Breast epithelium (tissue), 4 donors: ENCODE measurements at places on chromosomes 7 and 10. TPM values are rescaled to one million over a fixed set of nuclear protein-coding genes. Genes with fewer than 3 reads are reported as not detected.

DNA sequence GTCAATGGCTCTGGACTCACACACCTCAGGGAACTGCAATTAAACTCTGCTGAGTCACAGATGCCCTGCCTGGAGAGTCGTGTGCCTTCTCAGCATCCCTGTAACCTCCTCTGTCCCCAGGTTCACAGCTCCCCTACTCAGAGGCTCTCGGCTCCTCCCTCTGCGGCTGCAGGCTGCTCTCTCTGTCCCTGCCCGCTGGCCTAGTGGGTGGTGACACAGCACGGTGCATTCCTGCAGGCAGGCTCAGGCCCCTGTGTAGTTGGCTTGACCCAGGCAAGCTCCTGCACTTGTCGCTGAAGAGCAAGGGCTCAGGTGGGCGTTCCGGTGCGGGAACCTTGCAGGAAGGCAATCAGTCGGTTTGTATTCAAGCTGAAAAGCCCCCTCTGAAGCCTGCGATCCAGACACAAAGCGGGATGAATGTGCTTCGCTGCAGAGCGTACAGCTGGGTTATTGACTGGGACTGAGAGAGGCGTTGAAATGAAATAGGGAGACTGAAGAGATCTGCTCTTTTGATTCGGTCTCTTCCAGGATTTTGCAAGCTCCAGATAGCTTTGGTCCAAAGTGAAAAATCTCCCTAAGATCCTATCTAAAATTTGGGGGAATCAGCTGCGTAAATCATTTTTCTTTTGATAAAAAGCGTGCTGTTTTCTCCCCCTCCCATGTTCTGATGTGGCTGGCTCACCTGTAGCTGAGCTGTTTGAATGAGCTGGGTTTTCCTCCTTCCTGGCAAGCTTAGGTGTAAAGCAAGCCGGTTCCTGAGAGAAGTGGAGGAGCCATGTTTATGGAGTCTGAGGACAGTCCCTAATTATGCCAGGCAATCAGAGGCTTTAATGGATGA, 208.7 kb upstream of the PHYHIPL start:
- DNase-seq = no peak

Gene PIP
- total RNA-seq = 1.6 TPM

DNA sequence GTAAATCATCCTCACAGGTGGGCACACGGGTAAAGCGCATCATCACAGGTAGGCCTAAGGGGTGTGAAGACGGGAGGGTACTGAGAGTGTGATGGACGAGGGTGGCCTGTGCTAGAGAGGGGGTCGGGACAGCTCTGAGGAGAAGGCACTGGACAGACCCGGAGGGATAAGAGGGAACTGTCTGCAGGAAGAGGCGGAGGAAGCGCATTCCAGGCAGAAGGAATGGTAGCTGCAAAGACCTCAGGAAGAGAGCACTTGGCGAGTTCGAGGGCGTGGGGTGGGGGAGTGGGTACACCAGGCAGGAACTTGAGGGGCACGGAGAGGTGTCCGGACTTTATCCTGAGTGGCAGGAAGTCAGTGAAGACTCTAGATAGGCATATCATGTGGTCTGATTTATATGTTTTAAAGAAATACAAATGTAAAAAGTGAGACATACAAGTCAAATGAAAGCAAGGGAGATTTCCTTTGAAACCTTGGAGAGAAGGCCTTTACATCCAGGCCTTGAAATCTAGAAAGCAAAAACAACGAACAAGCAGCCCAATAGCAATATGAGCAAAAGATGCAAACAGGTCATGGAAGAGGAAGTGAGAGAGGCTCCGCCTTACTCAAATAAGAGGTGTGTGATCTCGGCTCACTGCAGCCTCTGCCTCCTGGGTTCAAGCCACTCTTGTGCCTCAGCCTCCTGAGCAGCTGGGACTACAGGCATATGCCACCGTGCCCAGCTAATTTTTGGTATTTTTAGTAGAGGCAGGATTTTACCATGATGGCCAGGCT, 3.6 kb downstream of the LHPP start:
- DNase-seq = no peak

DNA sequence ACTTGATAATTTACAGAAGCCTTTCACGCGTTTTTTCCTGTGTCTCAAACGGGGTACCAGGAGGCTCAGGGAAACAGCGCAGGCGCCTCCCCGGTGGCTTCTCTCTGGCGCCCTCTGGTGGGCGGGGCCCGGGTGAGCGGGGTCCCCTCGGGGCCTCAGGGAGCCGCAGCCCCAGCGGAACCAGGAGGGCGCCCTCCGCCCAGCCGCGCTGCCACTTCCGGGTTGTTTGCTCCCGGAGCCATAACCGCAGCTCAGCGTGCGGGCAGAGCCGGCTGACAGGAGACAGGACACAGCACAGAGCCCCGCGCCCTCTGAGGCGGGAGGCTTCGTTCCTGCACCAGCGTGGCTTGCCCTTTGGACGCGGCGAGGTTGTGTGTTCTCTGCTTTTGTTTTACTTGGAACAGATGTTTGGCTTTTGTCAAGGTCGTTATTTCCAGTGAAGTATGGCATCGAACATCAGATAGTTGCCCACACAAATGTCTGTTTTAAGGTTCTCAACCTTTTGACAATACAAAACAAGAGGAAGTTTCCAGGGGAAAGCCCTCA, 6.9 kb upstream of the CYP2E1 start:
- peak; percentile 62 for DNase-seq

DNA sequence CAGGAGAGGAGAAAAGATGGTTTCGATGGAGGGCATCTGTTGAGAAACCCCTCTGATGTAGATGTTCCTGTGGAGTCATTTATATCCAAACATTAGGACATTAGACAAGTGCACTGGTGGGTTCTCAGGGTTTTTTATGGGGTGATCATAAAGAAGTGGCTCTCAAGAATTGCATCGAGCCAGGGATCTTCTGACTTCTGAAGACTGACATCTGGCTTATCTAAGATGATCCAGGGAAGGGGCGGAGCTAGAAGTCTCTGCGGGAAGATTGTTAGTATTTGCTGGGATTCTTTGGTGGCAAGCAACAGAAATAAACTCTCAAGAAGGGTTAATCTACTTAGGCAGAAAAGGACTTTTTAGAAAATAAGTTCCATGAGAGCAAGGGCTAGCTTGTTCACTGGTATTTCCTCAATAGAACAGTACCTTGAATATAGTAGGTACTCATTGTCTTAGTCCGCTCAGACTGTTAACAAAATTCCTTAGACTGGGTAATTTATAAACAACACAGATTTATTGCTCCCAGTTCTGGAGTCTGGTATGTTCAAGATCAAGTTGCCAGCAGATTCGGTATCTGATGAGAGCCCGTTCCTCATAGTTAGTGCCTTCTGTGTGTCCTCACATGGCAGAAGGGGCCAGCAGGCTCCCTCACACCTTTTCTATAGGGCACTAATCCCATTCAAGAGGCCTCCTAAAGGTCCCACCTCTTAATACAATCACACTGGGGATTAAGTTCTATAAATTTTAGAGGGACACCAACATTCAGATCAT, 28.5 kb upstream of the SYPL1 start:
- DNase-seq = no peak

GRCh38 chr10:68560943-68561864, 1.1 kb downstream of the TET1 start:
- no peak for DNase-seq

DNA sequence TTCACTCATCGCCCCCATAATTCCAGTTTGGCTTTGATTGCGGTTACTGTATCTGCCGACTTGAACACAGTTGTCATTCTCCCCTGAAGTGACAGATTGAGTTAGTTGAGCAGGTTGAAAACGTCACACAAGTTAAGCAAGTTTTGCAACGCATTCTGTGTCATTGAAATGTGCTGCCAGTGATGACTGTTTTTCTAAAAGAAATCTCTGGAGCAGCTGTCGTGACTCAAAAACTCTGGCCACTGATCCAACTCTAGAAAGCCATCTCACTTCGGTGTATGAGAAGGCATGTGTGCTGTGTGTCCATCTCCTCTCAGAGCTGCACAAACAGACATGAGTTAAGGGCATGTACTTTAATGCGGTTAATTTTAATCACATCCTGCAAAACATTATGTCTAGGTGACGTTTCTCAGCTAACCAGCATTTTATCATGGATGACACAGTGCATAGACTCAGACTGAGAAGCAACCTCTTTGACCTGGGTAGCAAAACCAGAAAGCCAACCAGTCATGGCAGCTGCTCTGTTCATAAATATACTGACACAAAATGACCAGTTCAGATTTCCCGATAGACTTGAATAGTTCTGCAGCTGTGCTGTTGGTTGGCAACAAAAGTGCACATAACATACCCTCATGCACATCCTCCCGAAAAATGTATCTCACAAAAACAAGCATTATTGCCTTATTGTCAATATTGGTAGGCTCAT, 69.3 kb downstream of the CSTF2T start:
- no peak for DNase-seq

DNA sequence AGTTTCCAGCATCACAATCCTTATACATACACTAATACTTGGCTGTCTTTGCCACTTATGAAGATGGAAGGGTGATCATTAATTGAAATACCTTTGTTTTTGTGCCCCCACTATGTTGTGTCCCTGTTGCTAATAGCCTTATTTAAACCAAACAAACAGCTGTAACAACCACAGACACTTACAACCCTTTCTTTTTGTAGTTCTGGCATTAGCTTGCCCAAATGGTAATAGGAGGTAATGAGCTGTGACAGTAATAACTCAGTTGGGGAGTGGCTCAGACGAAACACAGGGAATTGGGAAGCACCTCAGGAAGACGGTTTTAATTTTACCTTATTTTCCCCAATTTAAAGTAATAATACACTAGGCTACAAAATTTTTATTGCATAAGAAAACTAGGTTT, 83.4 kb downstream of the MDFIC start:
- DNase-seq = no peak

GRCh38 chr7:43679210-43680068, 49.9 kb downstream of the COA1 start:
- DNase-seq = no peak

GRCh38 chr7:49775949-49776443, 2.6 kb downstream of the VWC2 start:
- no peak for DNase-seq

DNA sequence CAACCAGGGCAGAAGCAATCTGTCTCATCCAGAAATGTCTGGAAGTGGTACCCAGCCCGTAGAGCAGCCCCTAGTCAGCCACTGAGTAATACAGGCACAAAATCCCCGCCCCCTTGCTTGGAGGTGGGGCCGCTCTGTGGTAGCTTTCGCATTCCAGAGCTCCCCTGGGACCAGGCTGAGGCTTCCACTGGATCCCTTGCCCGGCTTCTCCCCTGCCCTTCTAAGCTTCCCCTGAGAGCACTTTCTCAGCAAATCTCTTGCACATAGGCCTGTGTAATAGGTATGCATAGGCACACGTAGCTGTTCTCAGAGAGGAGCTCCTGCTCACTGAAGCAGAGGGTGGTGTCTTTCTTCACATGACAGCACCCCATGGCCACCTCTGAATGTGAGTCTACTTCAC, 144.2 kb downstream of the BMS1 start:
- DNase-seq = no peak

GRCh38 chr7:157046681-157047080, 36.2 kb upstream of the MNX1 start:
- DNase-seq = no peak

Gene SEC31B
- 18.1 TPM for total RNA-seq

- DNase-seq = no peak
These were observed 60.4 kb downstream of the FZD1 start for GRCh38 chr7:91324663-91325062.

DNA sequence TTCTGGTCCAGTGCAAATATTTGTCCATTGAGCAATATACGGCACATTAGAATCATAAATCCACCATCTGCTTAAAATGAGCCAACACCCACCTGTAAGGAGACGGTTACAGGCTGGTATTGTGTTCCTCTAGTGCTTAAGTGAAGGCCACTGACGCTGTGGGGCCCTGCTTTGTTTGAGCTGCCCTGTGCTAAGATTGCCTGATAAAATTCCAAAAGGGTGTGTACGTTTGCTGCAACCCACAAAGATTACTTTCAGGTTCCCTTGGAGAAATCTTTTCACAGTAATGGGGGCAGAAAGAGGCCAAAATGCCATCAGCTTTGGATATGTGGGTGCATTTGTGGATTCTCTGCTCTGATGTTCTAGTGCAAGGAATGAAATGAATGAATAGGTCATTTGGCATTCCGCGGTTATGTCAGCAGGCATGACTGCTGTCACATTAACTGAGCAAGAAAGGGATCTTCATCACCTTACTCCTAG, 34.4 kb downstream of the AGR3 start:
- no peak for DNase-seq

DNA sequence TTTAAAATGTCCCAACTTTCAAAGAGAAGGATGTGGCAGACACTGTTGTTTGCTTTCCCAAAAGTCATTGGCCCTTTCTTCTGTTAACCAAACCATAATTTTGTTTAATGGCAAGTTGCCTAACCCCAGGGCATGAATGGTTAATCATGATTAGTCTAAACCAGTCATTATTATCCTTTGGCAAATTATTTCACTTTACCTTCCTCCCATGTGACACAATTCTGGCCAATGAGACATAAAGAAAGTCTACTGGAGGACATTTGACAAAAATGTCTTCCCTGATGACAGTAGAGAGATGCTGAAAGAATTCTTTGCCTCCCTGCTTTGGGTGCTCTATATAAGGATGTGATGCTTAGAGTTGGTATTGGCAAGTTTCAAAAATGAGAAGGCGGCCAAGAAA, 101.9 kb downstream of the PODXL start:
- no peak for DNase-seq

Gene CCDC146
- total RNA-seq = 17.7 TPM

- DNase-seq = no peak
These were observed 53.5 kb downstream of the AOAH start for GRCh38 chr7:36670585-36671431.

DNA sequence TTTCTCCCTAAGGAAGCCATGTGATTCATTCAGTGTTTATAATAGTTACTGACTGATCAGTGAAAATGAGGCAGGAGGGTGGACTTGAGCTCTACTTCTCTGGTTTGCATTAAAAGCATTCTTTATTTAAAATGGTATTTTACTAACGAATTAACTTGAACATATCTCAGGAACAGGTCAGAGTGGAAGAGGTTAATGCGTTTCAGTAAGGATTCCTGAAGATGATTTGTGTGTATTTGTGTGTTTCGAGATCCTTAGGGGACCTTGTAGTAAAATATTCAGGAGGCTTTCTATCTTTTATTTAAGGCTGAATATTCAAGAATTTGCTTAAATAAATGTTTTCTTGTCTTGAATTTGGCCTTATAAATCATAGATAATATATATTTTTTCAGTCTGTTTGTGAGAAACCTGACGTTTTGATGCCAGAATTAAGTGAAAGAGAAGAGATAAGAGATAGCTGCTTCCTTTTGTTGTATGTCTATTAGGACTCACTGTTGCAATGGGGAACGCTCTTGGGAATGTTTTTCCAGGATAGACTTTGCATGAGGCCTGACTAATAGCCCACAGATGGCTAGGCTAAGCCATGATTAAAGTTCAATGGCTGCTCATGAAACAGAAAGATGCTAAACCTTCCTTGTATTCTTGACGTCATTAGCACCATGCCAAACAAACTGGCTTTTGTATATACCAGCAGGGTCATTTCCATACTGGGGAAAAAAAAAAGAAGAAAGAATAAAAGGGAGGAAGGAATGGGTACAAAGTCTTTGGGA, 93.8 kb upstream of the MTPN start:
- no peak for DNase-seq

DNA sequence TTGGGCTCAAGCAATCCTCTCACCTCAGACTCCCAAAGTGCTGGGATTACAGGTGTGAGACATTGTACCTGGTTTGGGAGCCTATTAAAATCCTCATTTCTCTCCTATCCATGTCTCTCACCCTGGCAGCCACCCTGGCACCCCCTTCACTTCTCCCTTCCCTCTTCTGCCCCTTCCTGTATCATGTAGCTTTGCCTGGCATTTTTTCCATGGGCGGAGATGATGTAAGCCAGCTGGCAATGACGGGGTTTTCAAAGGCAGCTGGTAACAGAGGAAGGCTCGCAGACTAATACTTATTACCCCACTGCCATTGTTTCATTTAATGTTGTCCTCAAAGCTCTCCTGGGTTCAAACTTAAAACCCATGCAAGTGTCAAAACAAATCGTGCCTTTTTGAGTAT, 61.9 kb downstream of the RGS10 start:
- no peak for DNase-seq

Gene WNT8B
- not detected for total RNA-seq

Gene ABCA13
- 0.29 TPM for total RNA-seq
